NCI-H2171 (cell line): ENCODE measurements at places on chromosomes 7 and 10.

DNA sequence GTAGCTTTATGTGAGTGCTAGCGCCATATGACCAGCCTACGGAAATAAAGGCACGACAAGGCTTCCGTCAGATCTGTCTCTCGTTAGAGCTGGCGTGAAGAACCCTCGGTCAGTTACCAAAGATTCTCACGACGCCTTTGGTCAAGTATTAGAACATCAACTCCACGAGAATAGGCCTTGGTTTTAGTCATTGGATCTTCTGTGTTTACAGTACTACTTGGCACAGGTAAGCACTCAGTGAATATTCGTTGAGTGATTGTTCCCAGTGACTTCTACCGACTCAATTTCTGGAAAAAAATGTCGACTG, 316 bp downstream of the RBM48 start:
- no peak for DNase-seq

- DNase-seq, result no peak
These were observed 120.1 kb downstream of the KMT2E start for GRCh38 chr7:105133986-105134655.

DNA sequence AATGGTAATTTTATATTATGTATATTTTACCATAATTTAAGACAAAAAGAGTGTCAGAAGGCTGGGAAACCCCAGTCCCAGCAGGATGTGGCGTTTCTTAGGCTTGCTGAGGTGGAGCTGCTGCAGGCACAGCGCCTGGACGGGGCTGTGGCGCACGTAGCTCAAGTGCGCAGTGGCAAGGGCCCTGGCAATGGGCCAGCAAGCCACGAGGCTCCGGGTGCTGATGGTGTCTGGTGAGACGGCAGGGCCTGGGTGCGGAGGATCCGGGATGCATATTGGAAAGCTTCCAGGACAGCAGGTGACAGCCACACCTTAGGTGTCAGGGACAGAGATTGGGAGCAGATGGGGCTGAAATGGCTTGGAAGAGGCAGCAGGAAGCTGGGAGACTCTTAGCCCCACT, 37.2 kb downstream of the CLEC2L start:
- peak; percentile 97 for DNase-seq

GRCh38 chr7:142833174-142834048, 21.5 kb upstream of the EPHB6 start:
- no peak for DNase-seq

GRCh38 chr10:113961182-113962031, 82.3 kb upstream of the ADRB1 start:
- no peak for DNase-seq

- no peak for DNase-seq
These were observed 30.4 kb downstream of the MYPN start for GRCh38 chr10:68139448-68140272.

DNA sequence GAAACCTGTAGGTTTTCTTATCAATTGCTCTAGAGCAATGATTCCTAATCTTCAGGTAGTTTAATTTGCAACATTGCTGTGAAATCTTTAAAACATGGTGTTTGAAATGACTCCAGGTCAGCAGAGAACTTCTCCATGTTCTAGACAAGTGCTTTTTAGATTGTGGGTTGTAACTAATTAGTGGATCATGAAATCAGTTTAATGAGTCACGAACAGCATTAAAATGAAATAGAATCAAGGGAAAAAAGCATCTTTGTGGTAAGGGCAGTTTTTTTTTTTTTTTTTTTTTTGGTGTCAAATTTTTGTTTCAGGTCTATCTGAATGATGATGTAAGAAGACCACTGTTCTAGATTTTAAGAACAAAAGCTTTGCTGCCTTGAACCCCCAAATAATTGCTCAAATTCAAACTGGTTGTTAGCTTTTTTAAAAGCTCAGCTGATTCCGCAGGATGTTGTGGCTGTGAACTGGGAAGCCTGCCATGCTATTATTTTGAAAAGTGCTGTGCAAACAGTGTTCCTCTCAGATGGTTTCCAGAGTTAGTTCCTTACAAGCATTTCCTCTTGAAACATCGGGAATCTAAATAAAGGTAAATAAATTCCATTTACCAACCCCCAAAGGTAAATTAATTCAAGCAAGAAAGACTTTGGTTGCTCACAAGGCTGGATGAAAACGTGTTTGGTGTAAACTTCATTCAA, 13.1 kb upstream of the PDK4 start:
- DNase-seq, result no peak

GRCh38 chr10:11180228-11180627, 162.6 kb downstream of the CELF2 start:
- DNase-seq, result no peak

DNA sequence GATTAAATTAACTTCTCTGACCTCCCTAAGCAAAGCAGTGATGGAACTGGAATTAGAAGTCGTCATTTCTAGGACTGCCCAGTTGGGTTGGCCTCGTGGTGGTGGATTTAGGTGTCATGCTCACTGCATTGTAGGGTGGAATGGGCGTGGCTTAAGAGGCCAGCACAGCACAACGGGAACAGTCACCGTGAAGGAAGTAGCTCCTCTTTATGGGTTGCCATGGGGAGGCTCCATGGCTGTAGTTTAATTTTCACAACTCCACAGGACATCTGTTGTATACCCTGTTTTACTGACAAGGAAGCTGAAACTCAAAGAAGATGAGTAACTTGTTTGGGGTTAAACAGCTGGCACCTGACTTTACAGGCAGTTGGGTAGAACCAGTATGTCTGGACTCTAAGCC, 208.3 kb downstream of the CELF2 start:
- no peak for DNase-seq

GRCh38 chr10:103895411-103896186, 22.4 kb downstream of the STN1 start:
- no peak for DNase-seq

GRCh38 chr10:137606-138005, 2.4 kb downstream of the ZMYND11 start:
- DNase-seq, result no peak

- DNase-seq, result no peak
These were observed 7.7 kb upstream of the OPN1SW start for GRCh38 chr7:128783143-128783861.

DNA sequence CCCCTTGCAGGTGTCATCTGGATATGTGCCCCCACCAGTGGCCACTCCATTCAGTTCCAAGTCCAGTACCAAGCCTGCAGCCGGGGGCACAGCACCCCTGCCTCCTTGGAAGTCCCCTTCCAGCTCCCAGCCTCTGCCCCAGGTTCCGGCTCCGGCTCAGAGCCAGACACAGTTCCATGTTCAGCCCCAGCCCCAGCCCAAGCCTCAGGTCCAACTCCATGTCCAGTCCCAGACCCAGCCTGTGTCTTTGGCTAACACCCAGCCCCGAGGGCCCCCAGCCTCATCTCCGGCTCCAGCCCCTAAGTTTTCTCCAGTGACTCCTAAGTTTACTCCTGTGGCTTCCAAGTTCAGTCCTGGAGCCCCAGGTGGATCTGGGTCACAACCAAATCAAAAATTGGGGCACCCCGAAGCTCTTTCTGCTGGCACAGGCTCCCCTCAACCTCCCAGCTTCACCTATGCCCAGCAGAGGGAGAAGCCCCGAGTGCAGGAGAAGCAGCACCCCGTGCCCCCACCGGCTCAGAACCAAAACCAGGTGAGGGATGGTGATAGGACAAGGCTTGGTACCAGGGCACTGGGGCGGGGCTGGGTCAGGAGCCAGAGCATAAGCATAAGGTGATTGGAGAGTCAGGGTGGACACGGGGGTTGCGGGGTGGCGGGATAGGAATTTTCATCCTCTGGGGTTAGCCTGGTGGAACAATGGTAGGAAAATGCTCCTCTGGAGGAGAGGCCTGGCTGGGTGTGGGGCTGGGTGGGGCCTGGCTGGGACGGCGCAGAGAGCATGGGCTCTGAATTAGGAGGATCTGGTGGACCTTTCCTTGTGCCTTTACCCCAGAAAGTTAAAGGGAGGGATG, 1.9 kb downstream of the ZYX start:
- no peak for DNase-seq

GRCh38 chr10:116183733-116184511, 89.1 kb downstream of the GFRA1 start:
- DNase-seq, result no peak

DNA sequence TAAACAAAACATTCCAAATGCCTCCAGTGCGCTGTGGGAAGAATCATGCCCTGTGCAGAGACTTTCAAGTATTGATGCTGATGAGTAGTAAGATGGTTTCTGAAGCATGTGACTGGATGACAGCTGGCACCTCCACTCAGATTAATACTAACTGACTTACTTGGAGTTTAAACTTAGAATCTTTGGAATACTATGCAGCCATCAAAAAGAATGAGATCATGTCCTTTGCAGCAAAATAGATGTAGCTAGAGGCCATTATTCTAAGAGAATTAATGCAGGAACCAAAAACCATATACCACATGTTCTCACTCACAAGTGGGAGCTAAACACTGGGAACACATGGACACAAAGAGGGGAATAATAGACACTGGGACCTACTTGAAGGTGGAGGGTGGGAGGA, 73.8 kb upstream of the CHCHD3 start:
- no peak for DNase-seq

DNA sequence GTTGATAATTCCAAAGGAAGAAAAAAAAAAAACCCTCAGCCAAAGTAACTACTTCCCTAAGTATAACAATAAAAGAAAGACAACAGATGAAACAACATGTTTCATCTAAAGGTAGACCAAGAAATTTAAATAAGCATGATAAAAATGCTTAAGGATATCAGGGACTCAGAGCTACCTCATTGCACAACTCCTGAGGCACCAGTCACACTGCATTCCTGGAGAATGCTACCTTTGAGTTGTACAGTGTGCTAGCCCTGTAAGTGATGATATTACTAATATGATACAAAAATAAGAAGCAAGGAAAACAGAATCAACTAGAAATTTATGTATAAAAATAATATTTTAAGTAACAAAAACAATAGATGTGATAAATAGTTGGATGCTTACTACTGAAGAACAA, 29.5 kb upstream of the C7orf33 start:
- no peak for DNase-seq

DNA sequence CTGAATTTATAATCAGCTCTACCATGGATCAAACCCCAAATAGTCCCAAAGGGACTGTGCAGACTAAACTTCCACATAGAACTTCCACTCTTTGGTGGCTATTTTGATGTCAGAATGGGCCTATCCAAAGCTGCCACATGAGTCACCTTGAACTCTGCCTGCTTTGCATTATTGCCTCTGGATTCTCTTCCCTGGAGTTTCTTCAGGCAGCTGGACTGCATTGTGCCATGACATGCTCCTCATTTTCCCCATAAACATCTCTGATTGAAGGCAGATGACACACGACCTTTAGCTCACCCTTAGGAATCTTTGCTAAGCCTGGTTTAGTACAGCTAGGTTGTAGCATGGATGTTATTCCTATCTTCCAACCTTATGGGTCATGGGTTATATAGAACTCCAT, 251.7 kb downstream of the FZD1 start:
- DNase-seq, result no peak

- peak; percentile 97 for DNase-seq
These were observed 16.2 kb upstream of the NME8 start for GRCh38 chr7:37832194-37832593.

- no peak for DNase-seq
These were observed 31.9 kb downstream of the SAMD8 start for GRCh38 chr10:75143353-75143752.

DNA sequence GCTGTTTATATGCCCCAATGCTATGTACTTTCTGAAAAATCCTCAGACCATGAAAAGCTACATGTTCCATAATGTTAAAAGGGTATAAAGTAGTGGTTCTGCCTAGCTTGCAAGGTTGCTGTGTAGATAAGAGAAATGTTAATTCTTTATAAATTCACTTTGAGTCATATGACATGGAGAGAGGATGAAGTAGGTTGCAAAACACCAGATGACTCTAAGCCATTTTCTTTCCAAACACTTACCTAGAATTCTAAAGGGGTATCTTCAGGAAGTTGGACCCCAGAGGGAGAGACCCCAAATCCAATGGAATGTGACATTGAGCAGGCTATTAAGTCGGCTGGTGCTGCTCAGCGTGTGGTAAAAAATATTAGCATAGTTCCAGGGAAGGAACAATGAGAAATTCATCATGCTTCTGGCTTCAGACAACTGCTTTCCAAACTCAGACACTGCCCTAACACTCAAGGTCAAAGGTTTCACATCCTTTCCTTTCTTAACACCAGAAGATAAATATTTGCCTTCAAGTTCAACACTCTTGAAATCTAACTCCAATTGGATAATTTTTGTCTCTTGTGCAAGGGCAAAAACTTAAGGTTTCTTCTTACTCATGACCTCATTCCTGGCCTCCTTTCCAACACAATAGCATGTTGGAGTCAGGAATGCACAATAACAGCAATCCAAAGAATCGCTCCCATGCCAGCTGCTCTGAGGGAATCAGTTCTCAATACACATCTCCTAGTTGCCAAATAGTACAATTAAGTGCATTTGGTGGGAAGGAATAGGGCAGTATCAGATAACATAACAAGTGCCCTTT, 100.7 kb upstream of the AFAP1L2 start:
- DNase-seq, result no peak

DNA sequence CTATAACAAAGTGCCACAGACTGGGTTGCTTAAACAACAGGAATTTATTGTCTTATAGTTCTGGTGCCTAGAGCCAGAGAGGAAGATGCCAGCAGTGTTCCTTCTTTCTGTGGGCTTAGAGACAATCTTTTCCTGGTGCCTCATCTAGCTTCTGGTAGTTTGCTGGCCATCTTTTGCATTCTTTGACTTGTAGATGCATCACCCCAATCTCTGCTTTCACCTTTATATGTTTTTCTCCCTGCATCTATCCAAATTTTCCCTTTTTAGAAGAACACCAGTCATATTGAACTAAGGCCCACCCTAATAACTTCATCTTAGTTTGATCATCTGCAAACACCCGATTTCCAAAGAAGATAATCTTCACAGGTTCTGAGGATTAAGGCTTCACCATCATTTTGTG, 66.8 kb downstream of the CDK1 start:
- no peak for DNase-seq

DNA sequence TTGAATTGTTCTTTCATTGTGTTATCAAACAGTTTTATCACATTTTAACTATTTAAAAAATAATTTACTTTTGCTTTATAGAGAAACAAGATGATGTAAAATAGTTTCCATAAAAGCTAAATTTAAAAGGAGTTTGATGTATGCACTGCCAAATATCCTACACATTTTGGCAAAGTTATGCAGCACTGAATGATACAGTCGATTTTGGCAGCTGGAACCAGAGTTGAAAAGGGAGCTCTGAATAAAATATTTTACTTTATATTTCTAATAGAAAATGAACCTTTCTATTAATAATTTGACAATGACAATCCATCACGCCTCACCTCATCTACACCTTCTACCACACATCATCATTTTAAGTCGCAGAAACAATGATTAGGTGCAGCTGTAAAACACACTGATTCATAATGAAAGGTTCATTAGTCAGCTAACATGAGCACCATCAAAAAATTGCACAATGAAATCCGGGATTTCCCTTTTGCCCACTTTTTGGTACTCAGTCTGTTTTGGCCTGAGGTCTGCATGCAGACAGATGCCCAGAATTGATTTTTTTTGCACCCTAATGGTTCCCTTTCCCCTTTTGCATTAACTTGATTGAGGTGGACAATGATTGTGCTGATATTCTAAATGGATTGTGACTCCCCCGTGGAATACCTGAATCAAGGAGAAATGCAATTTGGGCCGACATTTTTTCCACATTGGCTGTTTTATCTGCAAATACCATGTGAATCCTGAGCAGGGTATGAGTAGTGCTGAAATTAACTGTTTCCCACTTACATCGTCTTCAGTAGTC, 105.8 kb downstream of the THSD7A start:
- no peak for DNase-seq
